ENCODE measurements at places on chromosomes 1 and 21.

- DNase-seq, result no peak
Measured at GRCh38 chr1:160724465-160725242, 13.0 kb upstream of the CD48 start.

DNA sequence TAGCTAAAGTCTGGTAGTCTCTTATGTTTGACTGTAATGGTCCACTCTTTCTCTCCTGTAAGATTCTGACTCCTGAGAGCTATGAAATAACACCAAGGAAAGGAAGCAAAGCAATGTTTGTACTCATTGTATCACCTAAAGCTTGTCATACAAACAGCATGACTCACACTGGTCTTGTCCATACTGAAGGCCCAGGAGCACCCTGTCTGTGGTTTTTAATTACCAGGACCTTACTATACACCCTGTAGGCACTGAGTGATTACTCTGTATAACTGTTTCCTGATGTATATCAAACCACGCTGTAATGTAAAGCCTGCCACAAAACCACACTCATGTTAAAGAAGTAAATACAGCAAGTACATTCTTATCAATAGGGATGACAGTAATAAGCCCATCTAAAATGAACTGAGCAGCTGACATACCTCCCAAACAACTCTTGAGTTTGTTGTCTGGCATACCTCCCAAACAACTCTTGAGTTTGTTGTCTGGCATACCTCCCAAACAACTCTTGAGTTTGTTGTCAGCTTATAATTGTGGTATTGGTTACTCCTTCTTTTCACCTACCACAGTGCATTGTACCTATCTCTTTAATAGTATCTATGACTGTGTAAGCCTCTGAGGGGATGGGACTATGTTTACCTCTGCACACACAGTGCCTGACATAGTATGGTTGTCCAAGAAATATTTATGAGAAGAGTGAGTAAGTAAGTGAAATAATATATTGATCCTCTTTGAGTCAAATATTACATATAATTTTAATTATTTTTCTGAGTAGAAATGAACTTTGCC lies 11.6 kb upstream of the TNFSF18 start:
- no peak for DNase-seq

DNA sequence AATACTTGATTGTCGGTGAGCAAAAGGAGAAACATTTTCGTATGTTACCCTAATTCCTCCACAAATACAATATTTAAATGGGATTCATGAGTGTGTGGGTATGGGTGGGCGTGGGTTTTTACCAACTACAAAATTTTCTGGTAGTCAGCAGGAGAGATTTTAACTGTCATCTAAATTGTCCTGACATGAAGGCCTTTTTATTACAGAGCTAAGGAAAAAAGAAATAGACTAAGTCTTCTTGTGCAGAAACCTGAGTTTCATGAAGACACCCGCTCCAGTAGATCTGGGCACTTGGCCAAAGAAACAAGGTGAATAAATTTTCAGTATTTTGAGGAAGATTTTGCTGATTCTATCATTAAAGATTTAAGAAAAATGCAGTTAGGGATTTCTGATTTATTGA lies 752 bp downstream of the RGS18 start:
- no peak for DNase-seq

- DNase-seq, result no peak
Measured at GRCh38 chr1:93489756-93490155, 41.8 kb downstream of the FNBP1L start.

- DNase-seq, result no peak
Measured at GRCh38 chr1:220691053-220691684, 1.0 kb downstream of the C1orf115 start.

All from hematopoietic multipotent progenitor cell (in vitro differentiated cells).